Islet precursor cell (in vitro differentiated cells): ENCODE measurements at places on chromosomes 1 and 21.

DNA sequence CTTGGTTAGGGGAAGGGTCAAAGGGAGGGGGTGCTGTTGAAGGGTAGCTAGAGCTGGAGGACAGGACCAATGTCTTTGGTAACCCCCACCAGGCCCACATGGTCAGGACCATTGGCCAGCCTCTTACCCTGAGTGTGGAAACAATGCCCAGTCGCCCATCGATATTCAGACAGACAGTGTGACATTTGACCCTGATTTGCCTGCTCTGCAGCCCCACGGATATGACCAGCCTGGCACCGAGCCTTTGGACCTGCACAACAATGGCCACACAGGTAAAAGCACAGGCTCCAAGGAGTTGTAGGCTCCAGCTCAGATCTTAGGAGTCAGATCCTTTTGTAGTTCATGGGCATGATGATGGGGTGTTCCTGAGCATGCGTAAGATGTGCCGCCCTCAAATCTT is 3.8 kb downstream of the CA14 start:
- no peak for DNase-seq

GRCh38 chr21:38440746-38441145 is 57.5 kb downstream of the ERG start:
- peak; percentile 93 for DNase-seq

- DNase-seq: no peak
These were observed 59.5 kb downstream of the NAV1 start for GRCh38 chr1:201598396-201598795.

GRCh38 chr1:51416910-51417309 is 86.5 kb upstream of the TTC39A start:
- no peak for DNase-seq

GRCh38 chr1:11833900-11834299 is 13.7 kb downstream of the NPPA start:
- no peak for DNase-seq

DNA sequence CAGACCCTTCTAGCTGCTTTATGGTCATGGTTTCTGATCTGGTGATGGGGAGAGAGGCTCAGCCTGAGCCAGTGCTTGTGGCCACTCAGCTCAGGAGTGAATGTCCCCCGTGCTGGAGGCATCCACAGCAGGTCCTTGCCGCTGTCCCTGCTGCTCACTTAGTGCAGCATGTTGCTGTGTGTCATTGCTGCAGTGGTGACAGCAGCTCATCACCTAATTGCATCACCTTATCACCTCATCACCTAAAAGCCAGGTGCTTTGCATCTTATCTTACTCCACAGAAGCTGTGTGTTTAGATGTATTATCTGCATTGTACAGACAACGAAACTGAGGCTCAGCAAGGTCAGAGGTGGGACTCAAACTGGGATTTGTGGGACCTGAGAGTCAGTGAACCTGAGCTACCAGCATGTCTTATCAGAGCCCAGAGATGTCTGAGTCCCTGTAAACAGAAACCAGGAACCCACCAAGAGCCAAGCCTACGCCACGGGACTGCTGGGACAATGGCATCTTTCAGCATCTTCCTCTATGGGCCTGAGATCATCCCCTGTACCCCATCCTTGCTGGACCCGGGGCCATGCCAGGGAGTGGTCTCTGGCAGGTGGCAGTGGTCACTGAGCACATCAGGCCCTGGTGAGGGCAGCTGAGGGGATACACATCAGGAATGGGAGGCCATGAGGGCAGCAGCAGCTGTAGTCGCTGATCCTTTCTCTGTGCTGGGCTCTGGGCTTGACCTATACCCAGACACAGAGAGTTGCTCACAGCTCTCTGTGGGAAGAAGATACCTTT is 6.5 kb downstream of the PODN start:
- DNase-seq: peak; percentile 43

GRCh38 chr1:30273021-30273325 is 450.4 kb downstream of the MATN1 start:
- peak; percentile 38 for DNase-seq

DNA sequence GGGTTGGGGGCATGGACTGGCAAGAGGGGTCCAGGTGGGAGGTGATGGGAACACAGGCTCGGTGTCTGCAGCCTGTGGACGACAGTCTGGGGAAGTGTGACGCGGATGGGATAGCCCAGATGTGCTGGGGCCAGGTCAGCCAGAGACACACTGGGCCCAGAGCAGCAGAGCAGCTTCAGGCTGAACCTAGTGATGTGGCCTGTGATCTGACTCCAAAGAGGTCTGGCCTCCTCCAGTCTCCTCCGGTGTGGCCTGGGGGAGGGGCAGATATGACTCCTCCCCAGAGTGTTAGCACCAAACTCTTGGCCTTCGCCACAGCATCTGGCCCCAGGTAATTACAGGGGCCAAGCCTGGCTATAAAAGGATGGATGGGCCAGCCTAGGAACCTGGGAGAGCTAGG is 13.5 kb downstream of the EFNA3 start:
- DNase-seq: peak; percentile 66

DNA sequence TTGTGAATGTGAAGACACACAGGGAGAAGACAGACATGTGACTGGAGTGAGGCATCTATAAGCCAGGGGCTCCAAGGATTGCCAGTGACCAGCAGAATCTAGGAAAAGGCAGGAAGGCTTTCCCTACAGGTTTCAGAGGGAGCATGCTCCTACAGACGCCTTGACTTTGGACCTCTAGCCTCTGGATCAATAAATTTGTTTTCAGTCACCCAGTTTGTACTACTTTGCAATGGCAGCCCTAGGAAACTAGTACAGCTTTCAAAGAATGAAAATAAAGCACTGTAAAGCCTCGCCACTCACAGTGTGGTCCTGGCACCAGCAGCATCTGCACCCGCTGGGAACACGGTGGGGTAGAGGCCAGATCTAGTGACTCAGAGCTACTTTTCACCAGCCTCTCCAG is 510.0 kb downstream of the LTN1 start:
- DNase-seq: no peak

DNA sequence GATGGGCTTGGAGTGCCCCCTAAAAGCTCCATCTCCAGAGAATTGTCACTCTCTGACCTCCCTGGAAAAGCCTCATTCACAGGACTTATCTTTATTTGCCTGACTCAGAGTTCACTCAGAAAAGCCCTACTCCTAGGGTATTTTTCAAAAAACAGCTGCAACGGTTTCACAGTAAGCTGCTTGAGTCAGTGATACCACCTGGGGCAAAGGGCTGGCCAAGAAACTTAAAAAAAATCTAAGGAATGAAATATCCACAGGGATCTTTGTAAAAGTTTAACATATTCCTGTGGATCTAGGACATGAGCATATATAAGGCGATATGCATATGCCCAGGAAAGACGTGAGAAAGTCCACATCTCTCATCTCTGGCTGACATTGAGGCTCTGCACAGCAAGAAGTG is 33.8 kb upstream of the TSPAN2 start:
- peak; percentile 28 for DNase-seq

DNA sequence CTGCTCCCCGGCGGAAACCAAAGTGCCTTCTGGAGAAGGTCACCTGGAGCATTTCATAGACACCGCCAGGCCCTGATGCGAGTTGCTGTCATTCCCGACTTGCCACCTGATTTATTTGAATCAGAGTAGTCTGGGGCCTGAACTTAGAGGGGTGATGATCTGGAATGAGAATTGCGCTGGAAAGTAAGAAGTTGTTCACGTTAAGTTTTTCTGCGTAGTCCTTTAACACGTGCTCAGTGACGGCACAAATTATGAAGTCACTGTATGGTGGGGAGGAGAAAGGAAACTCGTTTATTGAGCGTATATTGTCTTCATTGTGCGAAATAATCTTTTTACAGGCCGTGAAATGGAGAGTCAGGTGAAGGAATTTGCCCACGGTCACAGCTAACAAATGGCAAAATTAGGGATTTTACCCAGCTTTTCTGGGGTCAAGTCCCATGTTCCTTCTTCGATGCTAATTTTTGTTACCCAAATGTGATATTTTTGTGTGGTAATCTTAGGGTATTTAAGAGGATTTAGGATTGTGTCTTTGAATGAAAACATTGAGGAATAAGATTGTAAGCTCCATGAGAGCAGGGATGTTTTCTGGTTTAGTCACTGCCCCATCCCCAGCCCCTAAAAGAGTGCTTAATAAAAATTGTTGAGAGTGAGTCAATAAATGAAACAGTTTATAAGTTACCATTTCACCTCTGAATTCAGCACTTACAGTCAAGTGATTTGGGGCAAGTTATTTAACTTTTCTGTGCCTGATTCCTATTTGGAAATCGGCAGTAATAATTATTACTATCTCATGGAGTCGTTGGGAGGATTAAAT is 46.4 kb upstream of the NBL1 start:
- DNase-seq: no peak

DNA sequence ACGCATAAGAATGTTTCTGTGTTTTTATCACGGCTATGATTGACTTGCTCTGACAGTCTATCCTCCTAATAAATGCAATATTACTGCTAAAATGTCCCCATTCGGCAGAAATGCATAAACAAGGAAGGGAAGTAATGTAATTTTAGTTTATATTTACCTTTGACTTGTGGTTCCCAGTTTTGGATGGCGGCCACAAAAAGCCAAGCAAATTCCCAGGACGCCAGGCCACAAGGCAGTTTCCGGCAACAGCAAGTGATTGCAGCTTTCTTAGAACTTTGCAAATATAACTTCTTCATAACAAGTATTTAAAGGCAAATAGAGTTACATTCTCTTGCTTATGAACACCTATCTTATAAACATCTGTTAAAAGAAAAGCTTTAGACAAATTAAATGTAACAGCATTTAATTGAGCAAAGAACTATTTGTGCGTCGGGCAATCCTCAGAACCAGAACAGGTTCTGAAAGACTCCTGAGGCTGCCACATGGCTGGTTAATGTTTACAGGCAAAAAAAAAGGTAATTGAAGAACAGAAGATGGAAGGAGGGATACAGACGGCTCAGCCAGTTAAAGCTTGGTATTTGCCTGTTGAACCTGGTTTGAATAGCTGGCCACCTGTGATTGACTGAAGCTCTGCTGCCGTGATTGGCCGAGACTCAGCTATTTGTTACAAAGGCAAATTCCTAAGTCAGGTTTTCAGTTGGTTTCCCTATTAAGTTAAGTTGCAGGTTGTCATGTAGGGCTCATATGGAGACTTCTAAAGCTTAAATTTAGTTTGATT is 80.8 kb downstream of the C21orf91 start:
- no peak for DNase-seq

- peak; percentile 56 for DNase-seq
These were observed 106.1 kb downstream of the APP start for GRCh38 chr21:26064506-26064905.

GRCh38 chr1:192950926-192951325 is 108.2 kb downstream of the UCHL5 start:
- DNase-seq: no peak

GRCh38 chr1:66217021-66217420 is 316.9 kb upstream of the SGIP1 start:
- DNase-seq: no peak

GRCh38 chr1:151428068-151428467 is 28.7 kb downstream of the PSMB4 start:
- DNase-seq: no peak

- DNase-seq: no peak
These were observed 45.1 kb upstream of the EPS15 start for GRCh38 chr1:51564124-51564523.

DNA sequence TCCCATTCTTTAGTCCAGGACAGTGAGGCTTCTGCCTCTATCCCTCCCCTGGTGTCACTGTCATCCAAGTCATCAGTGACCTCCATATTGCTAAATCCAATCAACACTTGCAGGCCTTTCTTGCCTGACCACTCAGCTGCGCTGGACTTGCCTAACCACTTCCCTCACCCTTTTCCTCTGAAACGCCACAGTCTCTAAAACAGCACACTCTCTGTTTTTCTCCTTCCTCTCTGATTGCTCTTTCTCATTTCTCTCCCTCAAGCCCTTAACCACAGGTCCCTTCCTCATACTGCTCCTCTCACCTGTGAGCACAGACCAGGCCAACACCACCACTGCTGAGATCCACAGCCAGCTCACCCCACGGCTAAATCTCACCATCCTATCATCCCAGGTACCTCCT is 17.5 kb downstream of the TAL1 start:
- DNase-seq: no peak

- DNase-seq: no peak
These were observed 104.3 kb upstream of the CD34 start for GRCh38 chr1:208015255-208015654.

GRCh38 chr1:55131801-55132200 is 83.4 kb downstream of the USP24 start:
- DNase-seq: no peak

GRCh38 chr1:25182629-25183028 is 49.7 kb downstream of the SYF2 start:
- DNase-seq: peak; percentile 95

DNA sequence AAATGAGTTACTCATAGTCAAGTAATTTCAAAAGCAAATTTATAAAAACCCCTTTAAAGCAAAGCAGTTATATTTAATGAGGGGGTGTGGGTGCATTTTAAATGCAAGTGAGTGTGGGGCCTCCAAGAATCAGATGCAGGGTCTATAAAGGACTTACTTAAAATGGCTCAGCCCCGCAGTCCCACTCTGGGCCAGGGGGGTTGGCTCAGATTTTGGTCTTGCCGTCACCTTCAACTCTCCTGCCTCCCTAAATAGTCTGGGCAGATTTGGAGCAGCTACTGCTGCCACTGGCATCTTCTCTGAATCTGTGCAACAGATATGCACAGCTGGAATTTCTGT is 16.2 kb downstream of the AMPD2 start:
- no peak for DNase-seq

DNA sequence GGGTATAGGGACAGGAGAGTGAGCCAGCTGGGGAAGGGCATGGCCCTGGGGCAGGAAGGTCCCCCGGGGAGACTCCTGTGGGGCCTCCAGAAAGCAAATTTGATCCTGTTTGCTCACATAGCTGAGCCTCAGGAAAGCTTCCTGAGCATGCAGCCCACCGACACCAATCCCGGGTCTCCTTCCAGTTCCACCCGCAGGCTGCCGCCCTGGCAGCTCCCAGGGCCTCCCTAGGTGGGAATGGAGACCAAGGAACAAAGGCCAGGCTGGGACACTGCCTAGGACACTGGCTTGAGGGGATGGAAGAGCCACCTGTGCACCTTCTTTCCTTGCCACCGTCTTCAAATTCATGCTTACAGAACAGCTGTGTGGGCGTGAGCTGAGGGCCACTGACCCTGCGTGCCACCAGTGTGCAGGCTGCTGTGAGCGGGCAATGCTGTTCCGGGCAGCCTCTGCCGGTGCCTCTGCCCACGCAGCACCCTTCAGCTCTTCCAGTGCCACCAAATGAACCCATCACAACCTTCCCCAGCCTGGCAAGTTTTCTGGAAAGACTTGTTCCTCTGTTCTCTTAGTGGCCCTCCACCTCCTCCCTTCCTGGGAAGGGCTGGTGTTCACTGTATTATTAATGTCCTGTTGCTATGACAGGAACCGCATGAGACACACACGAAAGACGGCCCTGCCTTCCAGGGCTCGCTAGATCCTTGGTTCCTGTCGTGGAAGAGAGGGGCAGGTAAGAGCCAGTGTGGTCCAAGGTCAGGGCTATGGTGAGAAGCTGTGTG is 53.6 kb downstream of the ACBD3 start:
- peak; percentile 53 for DNase-seq
